ENCODE measurements at places on chromosomes 5 and 9.

- DNase-seq, result no peak
- H3K27me3 ChIP-seq, result no peaks in the 10 kb centered on the region
- no peaks in the 10 kb centered on the region for H3K4me1 ChIP-seq
- H3K4me3 ChIP-seq, result no peak overlapping the region
- no peak overlapping the region for H3K27ac ChIP-seq
Measured at GRCh38 chr5:82031220-82032119, 59.6 kb downstream of the ATG10 start.

GRCh38 chr5:148532969-148533670 lies 121.2 kb downstream of the HTR4 start:
- no peaks in the 10 kb centered on the region for H3K36me3 ChIP-seq
- no peak overlapping the region for H3K27ac ChIP-seq
- H3K4me1 ChIP-seq, result no peaks in the 10 kb centered on the region
- no peak overlapping the region for H3K4me3 ChIP-seq
- no peaks in the 10 kb centered on the region for H3K27me3 ChIP-seq

GRCh38 chr9:1173993-1174392 lies 123.8 kb downstream of the DMRT2 start:
- H3K36me3 ChIP-seq, result no peaks in the 10 kb centered on the region
- H3K27ac ChIP-seq, result no peak overlapping the region
- no peaks in the 10 kb centered on the region for H3K27me3 ChIP-seq
- H3K4me3 ChIP-seq, result no peak overlapping the region
- H3K4me1 ChIP-seq, result no peaks in the 10 kb centered on the region

DNA sequence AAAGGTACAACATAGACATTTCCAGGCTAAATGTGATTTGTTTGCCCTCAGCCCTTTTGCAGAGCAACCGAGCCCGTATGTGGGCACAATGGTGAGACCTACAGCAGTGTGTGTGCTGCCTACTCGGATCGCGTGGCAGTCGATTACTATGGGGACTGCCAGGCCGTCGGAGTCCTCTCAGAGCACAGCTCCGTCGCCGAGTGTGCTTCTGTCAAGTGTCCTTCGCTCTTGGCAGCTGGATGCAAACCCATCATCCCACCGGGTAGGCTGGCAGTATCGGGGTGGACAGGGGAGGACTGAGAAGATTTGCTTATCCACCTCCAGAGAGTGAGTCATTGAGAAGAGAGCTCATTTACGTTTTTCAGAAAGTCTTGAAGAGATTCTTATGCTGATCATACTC lies 17.8 kb upstream of the GLIPR2 start:
- H3K36me3 ChIP-seq, result peaks cover 24% of the 10 kb centered on the region
- H3K4me3 ChIP-seq, result no peak overlapping the region
- no peak overlapping the region for H3K27ac ChIP-seq
- DNase-seq, result no peak
- H3K27me3 ChIP-seq, result no peaks in the 10 kb centered on the region

DNA sequence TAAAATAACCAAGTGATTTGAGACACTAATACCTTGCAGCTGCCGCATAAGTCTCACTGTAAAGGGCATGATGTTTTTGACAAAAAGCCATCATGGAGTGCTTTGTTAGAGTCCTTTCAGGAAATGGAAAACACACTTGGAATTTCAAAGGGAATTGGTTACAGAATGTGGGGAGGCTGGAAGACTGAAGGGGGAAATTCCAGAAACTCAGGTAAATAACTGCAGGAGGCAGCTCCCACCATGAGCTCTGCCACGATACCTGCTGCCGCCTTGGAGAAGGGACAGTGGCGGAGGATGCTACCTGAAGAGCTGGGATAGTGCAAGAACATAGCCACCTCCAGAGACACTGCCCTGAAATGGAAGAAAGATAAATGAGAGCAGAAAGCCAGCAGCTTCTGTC lies 66.9 kb downstream of the PRKACG start:
- DNase-seq, result no peak
- H3K4me1 ChIP-seq, result no peaks in the 10 kb centered on the region
- H3K27me3 ChIP-seq, result no peaks in the 10 kb centered on the region
- H3K27ac ChIP-seq, result no peak overlapping the region

DNA sequence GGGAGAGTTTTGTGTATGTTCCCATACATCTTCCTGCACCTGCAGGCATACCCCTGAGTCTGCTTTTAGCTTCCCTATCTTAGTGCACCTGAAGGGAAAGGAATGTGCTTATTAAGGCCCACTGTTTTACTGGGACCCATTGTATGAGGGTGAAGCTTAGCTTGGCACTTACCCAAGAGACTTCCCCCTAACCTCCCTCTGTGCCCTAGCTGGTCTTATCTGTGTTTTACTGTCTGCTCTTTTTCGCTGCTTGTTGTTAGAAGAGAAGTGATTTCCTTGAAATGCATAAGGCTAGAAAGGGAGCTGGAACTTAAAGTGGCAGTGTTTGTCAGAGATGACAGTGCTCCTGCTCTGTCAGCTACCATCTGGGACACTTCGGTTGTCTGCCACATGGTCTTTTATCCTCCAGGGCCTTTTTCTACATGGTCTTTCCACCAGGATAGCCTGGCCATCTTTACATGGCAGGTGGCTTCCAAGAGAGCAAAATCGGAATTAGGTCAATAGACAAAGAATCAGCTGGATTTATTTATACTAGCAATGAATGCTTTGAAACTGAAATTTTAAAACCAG lies 122.5 kb upstream of the SLC44A1 start:
- no peak overlapping the region for H3K4me3 ChIP-seq
- no peaks in the 10 kb centered on the region for H3K4me1 ChIP-seq
- no peaks in the 10 kb centered on the region for H3K27me3 ChIP-seq

GRCh38 chr5:179876610-179876952 lies 18.0 kb upstream of the MRNIP start:
- H3K36me3 ChIP-seq, result peaks cover 69% of the 10 kb centered on the region
- no peak for DNase-seq
- no peaks in the 10 kb centered on the region for H3K27me3 ChIP-seq
- no peak overlapping the region for H3K4me3 ChIP-seq
- H3K4me1 ChIP-seq, result no peaks in the 10 kb centered on the region

GRCh38 chr9:68437785-68438184 lies 81.4 kb downstream of the PGM5 start:
- H3K36me3 ChIP-seq, result no peaks in the 10 kb centered on the region
- no peak overlapping the region for H3K4me3 ChIP-seq
- H3K4me1 ChIP-seq, result no peaks in the 10 kb centered on the region
- H3K27me3 ChIP-seq, result no peaks in the 10 kb centered on the region

GRCh38 chr9:33125871-33126823 lies 41.0 kb downstream of the B4GALT1 start:
- H3K27ac ChIP-seq, result no peak overlapping the region
- no peak overlapping the region for H3K4me3 ChIP-seq
- H3K36me3 ChIP-seq, result peaks cover 26% of the 10 kb centered on the region
- no peaks in the 10 kb centered on the region for H3K27me3 ChIP-seq
- DNase-seq, result no peak

DNA sequence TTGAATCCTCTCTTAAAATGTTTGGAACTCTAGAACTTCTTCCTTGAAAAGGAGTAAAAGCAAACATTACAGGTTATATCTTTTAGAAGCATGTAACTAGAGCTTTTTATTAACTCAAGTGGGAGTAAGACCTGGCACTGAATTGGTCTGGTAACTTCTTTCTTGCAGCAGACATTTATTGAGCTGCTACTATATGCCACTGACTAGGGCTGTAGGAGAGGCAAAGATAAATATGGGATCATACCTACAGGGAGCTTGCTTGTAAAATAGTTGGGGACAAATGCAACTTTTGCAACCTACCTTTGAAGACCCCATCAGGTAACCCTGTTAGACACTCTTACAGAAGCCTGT lies 231.9 kb upstream of the TUT7 start:
- no peaks in the 10 kb centered on the region for H3K4me1 ChIP-seq
- H3K36me3 ChIP-seq, result no peaks in the 10 kb centered on the region
- no peaks in the 10 kb centered on the region for H3K27me3 ChIP-seq
- no peak overlapping the region for H3K4me3 ChIP-seq
- no peak overlapping the region for H3K27ac ChIP-seq

GRCh38 chr5:125894383-125894782 lies 528.8 kb upstream of the GRAMD2B start:
- DNase-seq, result no peak
- H3K4me3 ChIP-seq, result no peak overlapping the region
- H3K27ac ChIP-seq, result no peak overlapping the region
- no peaks in the 10 kb centered on the region for H3K36me3 ChIP-seq

DNA sequence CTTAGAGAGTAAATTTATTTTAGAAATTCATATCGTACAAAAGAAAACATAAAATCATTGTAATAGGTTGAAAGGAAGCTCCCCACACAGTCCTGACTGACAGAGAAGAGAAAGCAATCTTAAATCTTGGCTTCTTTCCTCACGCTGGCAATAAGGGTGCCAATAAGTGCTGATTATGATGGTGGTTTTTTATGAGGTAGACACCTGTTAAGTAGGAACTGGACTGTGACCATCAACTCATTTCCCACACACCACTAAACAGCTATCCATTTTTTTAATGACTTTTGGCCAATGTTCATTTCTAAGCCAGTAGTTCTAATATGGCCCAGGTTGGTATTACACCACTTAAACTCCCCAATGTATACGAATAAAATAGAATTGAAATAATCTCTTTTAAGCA lies 893.5 kb upstream of the NUDT12 start:
- DNase-seq, result no peak
- H3K36me3 ChIP-seq, result no peaks in the 10 kb centered on the region
- no peaks in the 10 kb centered on the region for H3K27me3 ChIP-seq
- no peak overlapping the region for H3K4me3 ChIP-seq
- H3K27ac ChIP-seq, result no peak overlapping the region

GRCh38 chr5:75601996-75602395 lies 9.3 kb upstream of the ANKDD1B start:
- H3K27me3 ChIP-seq, result no peaks in the 10 kb centered on the region
- peaks cover 31% of the 10 kb centered on the region for H3K36me3 ChIP-seq
- H3K4me1 ChIP-seq, result no peaks in the 10 kb centered on the region
- no peak overlapping the region for H3K27ac ChIP-seq
- no peak for DNase-seq

- no peaks in the 10 kb centered on the region for H3K4me1 ChIP-seq
- no peaks in the 10 kb centered on the region for H3K27me3 ChIP-seq
- H3K36me3 ChIP-seq, result no peaks in the 10 kb centered on the region
- H3K27ac ChIP-seq, result no peak overlapping the region
- no peak for DNase-seq
Measured at GRCh38 chr9:8802242-8802641, 1002.7 kb upstream of the DMAC1 start.

- no peak overlapping the region for H3K4me3 ChIP-seq
- peak overlapping the region; percentile 77 for H3K27ac ChIP-seq
- no peak for DNase-seq
- H3K36me3 ChIP-seq, result no peaks in the 10 kb centered on the region
- H3K27me3 ChIP-seq, result no peaks in the 10 kb centered on the region
Measured at GRCh38 chr9:114176624-114177291, 21.4 kb downstream of the COL27A1 start.

DNA sequence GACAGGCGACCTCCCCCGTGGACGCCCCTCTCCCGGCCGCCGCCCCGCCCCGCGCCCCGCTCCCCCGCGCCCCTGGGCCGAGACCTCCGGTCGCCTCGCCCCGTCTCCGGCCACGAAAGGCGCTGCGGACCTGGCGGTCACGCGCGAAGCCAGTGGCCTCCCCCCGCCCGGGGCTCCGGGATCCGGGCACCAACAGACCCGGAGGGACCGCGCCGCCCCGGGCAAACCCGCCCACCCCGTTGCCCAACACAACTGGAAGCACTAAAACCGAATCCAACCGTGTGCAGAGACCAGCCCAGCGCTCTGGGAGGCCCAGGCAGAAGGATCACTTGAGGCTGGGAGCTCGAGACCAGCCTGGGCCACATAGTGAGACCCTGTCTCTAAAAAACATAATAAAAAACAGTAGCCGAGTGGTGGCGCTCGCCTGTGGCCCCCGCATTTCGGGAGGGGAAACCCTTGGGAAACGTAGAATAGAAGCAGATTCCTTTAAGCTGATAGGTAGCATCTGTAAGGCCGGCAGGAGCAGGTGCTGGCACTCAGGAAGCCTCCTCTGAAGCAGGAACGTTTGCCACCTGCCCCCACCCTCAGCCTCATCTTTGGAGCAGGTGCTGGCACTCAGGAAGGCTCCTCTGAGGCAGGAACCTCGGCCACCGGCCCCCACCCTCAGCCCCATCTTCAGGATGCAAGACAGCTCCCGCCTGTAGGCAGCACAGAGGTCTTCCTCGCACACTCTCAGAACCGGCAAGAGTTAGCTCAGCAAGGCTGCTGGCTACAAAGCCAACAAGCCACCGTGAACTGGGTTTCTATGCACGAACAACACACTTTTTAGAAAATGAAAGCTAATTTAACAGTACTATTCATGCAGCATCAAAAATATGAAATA lies 4.6 kb upstream of the SLC9A3 start:
- peaks cover 12% of the 10 kb centered on the region for H3K27me3 ChIP-seq
- no peak overlapping the region for H3K4me3 ChIP-seq
- H3K27ac ChIP-seq, result no peak overlapping the region
- no peaks in the 10 kb centered on the region for H3K36me3 ChIP-seq
- no peak for DNase-seq

All from ascending aorta (tissue), 2 donors.